ENCODE measurements at places on chromosomes 2 and 18.

GRCh38 chr2:10568736-10569432 lies 120.8 kb upstream of the ODC1 start:
- no peak for DNase-seq

- no peak for DNase-seq
Observed at GRCh38 chr2:195658541-195658890, 1.5 kb downstream of the SLC39A10 start.

GRCh38 chr18:56097621-56098020 lies 509.6 kb upstream of the TCF4 start:
- no peak for DNase-seq

- no peak for DNase-seq
Observed at GRCh38 chr2:219511547-219512325, 2.5 kb upstream of the ASIC4 start.
